ENCODE measurements at places on chromosomes 6 and 20.

DNA sequence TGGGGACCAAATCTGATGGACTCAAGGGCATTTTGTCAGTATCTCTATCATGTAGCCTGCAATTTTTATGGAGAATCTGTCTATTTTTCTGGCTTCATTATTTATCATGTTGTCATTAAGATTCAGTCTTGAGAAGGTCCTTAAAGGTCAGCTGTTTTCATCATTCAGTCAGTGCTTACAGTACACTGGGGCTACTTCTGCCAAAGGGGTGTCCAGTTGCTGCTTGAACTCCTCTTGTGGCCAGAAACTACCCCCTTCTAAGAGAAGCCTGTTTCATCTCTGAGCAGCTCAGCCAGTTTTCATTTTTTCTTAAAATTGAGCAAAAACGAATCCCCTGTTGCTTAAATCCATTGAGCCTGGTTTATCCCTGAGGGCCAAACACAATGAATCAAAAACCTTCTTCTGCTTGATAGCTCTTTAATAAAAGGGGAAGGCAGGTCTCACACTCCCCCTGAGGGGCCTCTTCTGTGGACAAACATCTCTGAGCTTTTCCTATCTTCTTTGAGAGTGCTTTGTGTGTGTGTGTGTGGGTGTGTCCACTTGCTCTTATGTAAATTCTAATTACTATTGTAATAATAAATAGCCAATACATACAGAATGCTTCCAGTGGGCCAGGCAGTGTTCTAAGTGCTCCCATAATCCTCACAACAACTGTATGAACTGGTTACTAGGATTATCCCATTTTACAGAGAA, 172.2 kb downstream of the PLCB1 start:
- no peak for DNase-seq

DNA sequence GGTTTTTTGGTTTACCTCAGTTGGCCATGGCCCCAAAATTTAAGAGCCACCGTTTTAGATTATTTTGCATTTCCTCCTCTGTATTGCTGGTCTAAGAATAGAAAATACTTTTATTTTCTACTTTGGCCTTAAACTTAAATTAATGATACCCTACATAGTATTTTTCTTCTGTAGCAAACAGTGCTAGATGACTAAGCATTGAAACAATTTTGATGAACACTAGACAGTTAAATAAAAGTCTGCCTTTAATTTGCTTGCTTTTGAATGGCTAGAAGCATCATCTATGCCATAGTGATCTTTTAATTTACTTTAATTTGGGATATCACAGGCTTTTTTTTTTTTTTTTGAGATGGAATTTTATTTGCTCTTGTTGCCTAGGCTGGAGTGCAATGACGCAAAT, 106.4 kb downstream of the CD109 start:
- DNase-seq: no peak

- no peak for DNase-seq
These were observed 10.4 kb upstream of the ABHD16B start for GRCh38 chr20:63850689-63851547.

DNA sequence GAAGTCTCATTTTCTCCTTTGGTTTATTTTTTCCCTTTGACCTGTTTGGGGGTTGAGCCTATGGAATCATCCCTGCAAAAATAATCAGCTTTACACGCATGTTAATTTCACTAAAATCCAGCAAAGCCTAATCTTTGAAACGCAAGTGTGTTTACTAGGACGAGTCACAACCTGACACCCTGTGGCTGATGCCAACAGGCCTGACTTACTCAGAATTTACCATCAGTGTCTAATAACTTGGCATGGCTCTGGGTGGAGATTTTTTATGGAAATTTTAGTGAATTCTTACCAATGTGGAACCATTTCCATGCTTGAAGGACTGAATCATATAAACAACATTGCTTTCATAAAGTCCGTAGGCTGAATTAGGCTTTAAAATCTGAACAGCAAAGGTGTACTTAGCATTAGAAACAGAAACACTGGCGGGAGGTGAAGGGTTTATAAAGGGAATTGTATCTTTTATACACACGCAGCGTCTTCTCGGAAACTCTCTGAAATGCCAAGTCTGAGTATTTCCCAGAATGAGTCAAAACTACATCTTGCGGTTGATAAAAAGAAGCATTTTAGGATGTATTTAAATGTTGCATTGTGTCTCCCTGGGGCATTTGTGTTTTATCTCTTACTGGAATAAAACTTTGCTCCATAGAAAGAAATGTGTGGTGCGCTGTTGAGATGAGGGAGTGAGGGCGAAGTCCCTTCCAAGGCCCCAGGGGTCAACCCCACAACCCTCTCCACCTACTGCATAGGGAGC, 81.2 kb downstream of the DACT2 start:
- DNase-seq: no peak

GRCh38 chr6:75620381-75621304, 19.0 kb downstream of the SENP6 start:
- DNase-seq: no peak

DNA sequence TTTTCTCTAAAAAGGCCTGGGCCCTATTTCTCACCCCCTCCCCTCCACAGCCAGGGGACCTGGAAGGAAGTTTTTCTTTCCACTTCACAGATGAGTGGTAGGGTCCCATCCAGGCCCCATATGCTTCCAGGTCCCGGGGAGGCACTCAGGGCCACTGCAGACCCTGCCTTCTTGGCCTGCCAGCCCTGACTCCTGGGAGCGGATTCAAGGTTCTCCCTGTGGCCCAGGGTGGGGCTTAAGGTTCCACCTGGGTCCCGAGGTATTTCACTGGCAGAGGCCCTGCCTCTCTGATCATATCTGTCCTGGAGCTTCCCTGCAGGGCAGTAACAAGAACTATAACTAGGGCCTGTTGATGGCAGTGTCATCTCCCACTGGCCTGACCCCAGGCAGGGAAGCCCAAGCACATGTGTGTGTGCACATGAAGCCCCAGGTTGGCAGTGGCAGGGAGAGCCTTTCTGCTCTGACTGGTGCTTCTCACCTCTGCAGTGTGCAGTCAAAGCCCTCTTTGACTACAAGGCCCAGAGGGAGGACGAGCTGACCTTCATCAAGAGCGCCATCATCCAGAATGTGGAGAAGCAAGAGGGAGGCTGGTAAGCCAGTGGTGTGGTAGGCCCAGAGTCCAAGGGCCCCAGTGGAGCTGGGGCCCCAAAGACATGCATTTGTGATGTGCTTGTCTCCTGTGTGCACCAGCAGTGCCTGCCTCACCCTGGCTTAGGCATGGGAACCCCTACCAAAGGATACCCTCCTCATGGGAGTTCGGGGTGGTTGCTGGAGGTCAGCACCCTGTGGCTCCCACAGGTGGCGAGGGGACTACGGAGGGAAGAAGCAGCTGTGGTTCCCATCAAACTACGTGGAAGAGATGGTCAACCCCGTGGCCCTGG, 31.2 kb downstream of the PLCG1 start:
- DNase-seq: no peak

DNA sequence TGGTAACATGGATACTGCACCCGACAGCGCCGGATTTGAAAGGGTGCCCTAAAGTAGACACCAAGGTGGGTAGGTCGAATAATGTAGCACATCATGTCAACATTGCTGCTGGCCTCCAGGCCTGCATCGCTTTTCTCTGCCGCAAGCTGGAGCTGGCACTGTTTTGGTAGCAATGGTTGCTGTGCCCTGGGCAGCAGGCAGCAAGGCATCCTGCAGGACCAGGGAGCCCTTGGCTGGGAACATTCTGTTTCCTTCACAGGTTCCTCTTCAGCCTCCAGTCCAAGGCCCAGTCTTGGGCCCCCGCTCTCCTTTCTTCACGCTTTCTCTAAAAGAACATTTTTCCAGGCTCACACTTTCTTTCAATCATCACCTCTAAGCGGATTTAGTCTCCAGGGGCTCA, 365.8 kb upstream of the JARID2 start:
- no peak for DNase-seq

DNA sequence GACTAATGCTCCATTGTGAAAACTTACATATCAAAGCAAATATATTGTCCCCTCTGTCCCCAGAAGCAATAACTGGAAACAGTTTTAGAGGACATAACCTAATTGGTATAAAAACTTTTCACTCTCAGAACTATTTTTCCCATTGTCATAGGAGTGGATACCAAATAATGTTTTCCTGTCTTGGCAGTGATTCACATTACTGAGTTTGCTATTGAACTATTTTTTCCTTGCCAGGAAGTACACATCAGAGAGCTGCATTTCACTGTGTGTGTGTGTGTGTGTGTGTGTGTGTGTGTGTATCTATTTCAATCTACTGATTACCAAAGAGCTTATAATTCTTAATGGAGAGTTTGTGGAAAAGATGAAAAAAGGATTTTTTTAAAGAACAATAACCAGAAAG, 45.4 kb downstream of the AKAP12 start:
- DNase-seq: no peak

GRCh38 chr6:109946979-109947378, 31.1 kb upstream of the GPR6 start:
- no peak for DNase-seq

DNA sequence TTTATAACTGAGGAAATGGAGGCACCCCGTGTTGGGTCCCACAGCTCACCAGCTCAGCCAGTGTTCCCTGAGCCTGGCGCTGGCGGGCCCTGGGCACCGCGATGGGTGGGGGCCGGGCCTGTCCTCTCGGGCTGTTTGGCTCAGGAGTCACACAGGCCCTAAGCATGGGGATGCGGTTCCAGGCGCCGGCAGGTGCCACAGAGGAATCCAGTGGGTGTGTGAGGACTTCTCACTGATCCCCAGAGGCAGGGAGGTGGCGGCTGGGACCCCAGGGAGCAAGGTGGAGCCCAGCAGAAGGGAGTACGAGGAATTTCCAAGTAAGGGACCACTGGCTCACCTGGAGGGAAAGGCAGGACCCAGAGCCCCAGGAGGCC, 57.5 kb downstream of the IRF4 start:
- DNase-seq: no peak

- DNase-seq: no peak
These were observed 6.8 kb downstream of the MKKS start for GRCh38 chr20:10427060-10427692.

DNA sequence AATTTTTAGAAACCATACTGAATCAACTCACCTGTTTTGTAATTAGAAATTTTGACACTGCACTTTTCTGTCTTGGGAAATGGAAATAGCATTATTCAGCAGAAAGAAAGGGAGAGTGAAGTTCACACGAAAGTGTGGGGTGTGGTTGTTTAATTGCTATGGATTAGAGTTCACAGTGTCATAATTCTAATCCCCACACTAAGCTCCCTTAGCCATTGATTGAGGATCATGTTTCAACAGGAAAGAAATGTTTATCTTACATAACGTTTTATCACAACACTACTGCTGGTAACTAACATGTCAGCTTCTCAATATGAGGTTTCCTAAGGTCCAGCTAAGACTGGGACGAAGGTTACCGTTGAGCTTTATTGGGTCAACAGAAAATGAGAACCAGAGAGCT, 31.4 kb upstream of the GSTA5 start:
- no peak for DNase-seq

GRCh38 chr20:11453430-11453829, 464.3 kb upstream of the BTBD3 start:
- no peak for DNase-seq

DNA sequence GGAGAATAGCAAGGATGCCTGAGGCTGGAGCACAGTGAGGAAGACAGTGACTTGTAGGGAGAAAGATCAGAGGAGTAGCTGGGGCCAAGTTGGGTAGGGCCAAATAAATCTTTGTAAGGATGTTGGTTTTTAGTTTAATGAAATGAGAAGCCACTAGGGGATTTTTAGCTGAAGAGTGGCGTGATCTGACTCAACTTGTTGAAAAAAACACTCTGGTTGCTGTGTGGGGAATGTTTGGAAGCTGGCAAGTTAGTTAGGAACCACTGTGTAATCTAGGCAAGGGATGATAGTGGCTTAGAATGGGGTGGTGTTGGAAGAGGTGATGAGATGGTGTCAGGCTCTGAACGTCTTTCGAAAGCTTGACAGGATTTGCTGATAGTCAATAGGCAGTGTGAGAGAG, 176.1 kb upstream of the HDDC2 start:
- DNase-seq: no peak

DNA sequence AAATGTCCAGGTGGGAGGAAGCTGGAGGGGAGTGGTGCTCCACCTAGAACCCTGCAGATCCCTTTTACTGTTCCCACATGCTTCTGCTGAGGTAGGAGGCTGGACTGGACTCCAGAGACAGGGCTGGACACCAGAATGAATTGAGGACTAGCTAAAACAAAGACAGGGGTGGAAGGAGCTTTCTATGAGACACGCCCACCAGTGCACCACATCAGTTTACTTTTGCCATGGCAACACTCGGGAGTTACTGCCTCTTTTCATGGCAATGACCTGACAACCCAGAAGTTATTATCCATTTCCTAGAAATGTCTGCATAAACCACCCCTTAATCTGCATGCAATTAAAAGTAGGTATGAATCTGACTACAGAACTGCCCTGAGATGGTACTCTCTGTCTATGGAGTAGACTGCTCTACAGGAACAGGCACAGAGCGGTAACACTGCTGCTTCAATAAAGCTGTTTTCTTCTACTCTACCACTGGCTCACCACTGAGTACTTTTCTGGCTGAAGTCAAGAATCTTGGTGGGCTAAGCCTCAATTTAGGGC, 211.7 kb downstream of the TFAP2C start:
- DNase-seq: no peak

- no peak for DNase-seq
These were observed 49.3 kb upstream of the IER3 start for GRCh38 chr6:30793521-30794194.

- DNase-seq: no peak
These were observed 171.6 kb downstream of the UBE3D start for GRCh38 chr6:82893889-82894652.

DNA sequence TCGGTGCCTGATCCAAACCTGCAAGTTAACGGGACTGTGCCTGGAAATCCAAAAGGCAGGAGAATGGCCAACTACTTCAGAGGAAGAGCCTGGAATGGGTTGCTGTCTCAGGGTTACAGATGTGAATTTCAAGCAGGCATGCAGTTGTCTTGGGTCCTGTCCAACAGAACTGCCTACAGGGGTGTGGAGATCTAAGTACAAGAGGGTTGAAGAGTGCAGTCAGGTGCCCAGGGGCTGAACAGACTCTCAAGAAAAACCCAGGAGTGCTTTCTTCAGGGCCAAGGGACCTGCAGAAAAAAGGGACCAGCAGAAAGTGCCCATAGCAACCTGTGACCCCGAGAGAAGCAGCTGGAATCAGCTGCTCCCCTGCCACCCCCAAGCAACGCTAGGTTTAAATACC, 71.0 kb downstream of the PREP start:
- DNase-seq: no peak

GRCh38 chr6:128519132-128519930, 1.1 kb downstream of the PTPRK start:
- DNase-seq: no peak

GRCh38 chr6:32402812-32403211, 4.2 kb downstream of the BTNL2 start:
- DNase-seq: no peak

DNA sequence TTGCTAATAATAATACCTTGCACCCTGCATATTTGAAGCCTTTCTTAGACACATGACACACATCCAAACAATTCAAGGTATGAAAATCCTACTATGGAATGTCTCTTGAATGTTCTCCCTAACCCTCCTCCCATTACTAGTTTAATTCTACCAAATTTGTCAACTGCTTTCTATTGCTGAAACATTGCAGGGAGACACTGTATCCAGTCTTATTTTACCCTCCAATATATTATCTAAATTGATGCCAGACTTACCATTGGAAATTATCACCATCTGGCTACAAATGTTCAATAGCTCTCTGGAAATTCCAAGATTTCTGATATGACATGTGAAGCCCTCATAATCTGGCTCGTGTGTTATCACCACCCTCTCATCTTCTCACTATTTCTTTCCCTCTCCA, 1027.3 kb upstream of the CITED2 start:
- no peak for DNase-seq
